Activated naive CD8-positive, alpha-beta T cell treated with anti-CD3 and anti-CD28 coated beads, Interleukin-2, amount 10 ng/mL, durations not matched to agents 7 days and 5 days (primary cell): ENCODE measurements at places on chromosomes 16 and 17.

DNA sequence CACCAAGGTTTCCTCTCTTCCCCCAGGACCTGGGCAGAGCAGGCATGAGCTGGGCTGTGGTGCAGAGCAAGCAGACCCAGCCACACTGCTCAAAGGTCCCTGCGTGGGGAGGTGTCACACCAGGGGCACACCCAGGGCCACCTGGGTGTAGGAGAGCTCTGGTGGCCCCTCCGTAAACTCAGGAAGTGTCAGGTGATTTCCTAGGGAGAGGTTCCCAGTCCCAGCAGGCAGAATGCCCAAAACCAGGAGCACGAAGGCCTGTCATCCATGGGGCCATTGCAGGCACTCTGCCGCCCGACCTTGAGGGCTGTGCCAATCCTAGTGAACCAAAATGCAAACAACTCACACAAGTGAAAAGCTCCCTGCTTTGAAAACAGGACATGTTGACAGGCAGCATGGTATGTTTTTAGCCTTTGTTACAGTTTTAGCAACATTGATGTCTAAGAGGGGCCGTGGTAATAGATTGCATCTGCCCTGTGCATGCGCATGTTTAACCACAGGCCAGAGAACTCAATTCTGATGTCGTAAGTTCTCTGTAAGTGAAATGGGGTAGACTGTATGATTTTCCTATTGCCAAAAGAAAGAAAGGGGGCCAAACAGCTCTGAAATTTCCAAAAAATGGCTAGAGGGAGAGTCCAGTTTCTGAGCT, 21.3 kb downstream of the CIBAR2 start:
- DNase-seq: no peak

DNA sequence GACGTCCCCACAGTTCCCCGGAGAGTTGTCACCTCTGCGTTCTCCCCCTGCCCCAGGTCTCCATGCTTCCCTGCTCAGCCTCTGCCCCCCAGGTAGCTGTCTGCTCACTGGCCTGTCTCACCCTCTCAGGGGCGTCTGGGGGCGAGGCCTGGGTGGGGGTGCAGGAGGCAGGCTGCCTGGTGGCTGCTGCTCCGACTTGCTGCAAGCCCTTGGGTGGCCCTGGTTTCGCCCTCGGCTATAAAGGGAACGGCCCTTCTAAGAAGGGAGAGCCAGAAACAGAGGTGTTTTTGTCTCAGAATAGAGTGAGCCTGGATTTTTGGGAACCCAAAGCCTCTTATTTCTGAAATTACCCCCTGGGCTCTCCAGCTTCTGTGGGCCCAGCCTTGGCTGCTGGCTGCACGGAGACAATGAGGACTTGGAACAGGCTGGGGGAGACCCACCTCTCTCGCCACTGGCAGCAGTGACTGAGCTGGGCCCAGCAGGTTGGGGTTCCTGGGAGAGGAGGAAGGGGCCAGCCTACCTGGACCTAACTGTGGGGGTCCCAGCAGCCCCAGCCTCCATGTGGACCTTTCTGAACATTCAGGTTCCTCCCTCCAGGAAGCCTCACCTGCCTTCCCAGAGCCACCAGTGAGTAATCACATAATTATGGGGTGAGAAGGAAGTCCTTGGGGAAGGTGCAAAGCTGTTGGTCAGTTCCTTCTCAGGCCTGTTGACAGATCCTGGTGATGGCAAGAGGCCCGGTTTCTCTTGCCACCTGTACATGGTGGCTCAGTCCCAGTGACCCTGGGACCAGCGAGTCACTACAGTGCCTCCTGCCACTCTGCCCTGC, 15.5 kb upstream of the SPNS2 start:
- no peak for DNase-seq

DNA sequence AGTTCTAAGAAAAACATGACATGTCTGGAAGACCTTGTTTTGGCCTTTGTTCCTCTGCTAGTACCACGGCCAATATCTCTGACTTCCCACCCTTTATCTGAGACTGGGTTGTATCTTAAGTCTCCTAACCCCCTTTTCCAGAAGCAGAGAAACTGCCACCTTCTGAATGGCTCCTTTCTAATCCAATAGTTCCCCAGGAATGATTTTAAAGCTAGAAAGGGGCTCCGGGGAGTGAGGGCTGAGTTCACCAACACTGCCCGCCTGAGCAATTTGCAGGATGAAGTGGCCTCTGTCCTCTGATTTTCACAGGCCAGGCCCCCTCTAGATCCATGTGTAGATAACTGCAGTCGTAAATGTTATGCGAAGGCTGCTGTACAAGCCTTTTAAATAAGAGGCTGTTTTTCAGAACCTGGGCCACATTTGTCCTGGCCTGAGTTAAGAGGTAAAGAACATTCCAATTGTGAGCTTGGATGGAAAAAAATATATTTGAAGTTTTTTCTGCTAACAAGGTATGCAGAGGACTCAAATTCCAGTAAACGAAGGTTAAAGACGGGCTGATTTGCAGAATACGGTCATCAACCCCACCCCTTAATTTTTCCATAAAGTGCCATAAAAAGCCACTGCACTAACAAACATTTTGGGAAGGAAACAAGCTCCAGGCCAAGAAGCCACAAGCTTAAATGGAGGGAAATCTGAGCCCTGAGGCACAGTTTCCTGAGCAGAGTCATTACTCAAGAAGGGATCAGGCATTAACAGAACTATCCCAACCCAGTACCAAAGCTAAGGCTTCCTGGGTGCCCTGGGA, 117.0 kb upstream of the MAF start:
- DNase-seq: no peak

- DNase-seq: no peak
Measured at GRCh38 chr16:89584768-89585549, 9.4 kb downstream of the CPNE7 start.

DNA sequence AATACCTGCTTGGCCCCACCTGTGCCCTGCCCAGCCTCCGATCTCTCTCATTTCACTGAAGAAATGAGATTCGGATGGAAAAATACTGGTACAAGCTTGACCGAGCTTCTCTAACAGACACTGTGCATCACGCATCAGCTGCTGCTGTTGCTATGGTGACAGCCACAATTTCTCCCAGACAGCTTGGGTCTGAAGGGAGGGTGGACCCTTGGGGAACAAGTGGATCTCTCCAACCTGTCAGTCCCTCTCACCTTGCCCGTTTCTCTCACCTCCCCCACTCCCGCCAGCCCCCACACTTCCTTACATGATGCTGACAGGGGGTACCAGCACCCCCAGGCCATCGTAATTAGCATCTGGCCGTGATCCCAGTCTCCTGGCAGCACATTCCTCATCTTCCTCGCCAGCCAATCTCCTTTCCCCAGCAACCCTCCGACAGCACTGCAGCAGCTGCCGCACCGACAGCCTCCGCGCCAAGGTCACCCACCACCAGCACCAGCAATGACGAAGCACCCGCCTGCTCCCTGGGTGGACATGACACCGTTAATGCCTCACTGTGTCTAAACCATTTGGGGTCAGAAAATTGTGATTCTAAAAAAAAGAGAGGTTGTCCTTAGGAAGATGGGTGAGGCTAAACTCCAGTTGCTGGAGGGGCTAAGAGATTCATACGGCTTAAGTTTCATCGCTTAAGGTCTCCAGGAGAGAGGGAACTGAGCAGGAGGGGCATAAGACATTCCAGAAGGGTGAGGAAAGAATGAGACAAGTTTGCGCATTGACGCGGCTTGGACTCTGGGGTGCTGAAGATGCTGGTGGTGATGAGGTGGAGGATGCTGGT, 58.6 kb upstream of the TNRC6A start:
- no peak for DNase-seq

DNA sequence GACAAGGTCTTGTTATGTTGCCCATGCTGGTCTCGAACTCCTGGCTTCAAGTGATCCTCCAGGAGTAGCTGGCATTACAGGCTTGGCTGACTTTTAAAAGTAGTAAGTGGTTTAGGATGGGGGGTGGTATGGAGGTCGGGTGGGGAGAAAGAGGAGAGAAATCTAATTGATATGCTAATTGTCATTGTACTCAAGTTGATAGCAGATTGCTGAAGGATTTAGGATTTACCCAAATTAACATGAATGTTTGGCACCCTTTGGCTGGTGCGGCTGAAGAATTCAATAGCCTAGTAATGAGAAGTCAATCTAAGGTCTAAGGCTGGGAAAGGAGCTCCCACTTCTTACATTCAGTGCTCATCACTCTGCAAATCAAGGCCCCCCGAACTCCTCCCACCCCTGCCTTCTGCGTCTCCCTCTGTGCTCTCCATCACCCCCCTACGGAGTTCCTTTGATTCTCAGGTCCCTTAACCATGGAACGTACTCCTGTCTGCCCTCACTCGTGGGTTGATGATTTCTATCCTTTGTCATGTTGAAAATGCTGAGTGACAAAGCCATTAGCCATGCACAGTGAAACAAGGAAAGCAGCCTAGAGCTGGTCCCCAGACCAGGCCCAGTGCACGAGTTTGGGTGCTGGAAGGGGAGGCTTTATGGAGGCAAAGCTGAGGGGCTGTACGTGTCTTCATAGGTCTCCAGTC, 17.3 kb downstream of the CDH13 start:
- DNase-seq: no peak

GRCh38 chr17:77208217-77208808, 67.5 kb downstream of the SEC14L1 start:
- no peak for DNase-seq

- no peak for DNase-seq
Measured at GRCh38 chr16:23691483-23692189, 12.9 kb downstream of the PLK1 start.

DNA sequence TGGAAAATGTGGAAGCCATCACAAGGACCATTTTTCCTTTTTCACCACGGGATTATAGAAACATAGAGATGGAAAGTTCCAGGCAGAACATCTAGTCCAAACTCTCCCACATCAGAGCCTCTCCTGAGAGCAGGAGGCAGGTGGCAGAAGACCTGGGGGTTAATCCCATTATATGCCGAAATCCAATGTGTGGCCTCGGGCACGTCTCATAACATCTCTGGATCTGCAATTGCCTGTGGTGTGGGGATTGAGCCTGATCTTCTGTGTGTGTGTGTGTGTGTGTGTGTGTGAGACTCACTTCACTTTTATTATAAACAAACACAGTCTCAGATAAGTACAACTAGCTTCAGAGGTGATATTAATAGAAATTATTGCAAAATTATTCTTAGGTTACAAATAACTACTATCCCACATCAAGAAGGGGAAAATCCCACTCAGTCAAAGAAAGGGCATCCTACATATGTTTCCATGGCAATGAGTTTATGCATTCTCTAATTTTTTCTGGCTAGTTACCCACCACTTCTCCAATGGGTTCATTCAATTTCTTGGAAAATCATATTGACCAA, 199.1 kb downstream of the FOXL1 start:
- DNase-seq: no peak

- no peak for DNase-seq
Measured at GRCh38 chr16:8722025-8722348, 47.6 kb downstream of the ABAT start.

DNA sequence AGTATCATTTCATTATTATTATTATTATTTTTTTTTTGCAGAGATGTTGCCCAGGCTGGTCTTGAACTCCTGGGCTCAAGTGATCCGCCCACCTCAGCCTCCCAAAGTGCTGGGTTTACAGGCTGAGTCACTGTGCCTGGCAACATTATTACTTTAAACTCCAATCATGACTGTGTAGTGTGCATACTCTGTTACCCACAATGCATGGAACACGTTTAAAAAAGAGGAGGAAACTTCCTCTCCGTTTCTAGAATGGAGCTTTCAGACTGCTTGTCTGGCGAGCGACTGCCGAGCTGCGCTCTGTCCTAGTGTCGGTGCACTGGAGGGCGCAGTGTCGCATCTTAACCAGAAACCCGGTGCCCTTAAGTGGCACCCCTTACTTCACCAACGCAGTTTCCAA, 22.1 kb upstream of the FASN start:
- DNase-seq: no peak

DNA sequence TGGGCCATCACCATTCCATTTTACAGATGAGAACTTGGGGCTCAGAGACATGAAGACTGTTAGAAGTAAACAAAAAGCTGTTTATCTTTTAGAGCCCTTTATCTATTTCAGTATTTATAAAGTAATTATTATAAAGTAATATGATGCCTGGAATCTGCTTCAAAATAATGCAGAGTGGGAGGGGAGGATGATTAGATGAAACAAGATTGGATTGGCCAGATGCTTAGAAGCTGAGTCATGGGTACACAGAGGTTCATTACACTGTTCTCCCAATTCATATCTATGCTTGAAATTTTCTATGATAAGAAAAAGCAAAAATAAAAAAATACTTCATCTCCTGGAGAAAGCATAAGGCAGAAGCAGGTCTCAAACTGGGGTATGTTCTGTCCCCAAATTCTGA, 29.4 kb downstream of the TOM1L2 start:
- no peak for DNase-seq

DNA sequence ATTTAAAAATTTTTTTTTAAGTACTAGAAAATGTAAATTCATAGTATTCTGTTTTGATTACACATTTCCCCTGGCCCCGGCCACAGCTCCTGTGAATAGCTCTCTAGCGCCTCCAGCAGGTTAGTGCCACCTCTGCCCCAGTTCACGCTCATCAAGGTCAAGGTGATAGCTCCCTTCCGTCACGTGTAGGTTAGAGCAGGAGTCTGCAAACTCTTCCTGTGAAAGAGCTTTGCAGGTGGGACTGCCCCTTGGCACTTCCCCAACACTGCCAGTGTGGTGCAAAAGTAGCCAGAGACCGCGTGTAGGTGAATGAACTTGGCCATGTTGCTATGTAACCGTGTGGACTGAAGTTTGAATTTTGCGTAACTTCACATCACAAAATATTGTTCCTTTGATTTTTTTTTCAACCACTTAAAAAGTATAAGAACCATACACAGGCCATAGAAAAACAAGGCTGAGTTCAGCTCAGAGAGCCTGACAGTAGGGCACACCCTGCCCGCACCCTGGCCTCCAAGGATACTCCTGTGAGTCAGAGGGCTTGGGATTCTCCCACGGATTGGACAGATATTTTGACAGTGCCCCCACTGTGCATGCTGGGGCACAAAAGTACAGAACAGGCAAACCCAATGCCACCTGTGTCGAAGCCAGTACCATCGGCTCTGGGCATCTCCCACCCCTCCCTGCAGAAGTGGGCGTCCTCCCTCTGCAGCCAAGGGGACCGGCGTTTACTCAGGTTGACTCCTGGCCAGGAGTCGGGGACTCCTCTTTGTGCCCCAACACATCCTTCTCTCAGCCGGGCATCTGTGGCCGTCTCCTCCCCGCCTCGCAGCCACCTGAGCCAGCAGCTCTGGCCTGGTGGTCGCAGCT, 92.0 kb upstream of the CHMP6 start:
- DNase-seq: peak; percentile 78

DNA sequence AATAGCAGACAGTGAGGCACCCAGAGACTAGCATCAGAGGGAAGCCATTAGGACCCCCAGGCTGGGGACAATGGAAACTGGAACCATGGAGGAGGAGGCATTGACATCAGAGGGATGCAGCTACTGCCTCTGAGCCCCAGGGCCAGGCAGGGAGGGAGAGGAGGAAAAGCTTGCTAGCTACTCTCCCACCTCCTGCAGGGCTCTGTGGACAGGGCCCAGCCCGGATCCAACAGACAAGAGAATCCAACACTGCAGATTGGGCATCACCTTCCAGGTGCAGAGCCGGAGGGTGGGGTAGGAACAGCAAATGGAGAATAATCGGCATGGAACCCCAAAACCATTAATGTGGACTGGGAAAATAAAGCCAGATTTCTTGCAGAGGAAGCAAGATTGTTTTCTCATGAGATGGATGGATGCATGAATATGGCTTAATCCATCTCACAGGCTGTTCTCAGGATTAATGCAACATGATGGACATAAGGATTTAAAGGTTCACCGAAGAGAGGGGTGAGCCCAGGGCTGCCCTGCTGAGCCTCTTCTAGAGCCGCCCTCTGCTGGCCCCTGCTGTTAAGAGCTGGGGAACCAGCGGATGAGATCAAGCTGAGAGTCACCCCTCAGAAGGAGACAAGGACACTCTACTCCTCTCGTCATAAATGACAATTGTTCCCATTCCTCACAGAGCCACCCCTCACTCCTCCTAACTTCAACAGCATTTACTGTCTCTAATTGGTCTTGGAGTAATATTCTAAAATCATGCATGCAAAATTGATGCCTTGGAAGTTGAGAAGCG, 48.8 kb downstream of the DNAH3 start:
- no peak for DNase-seq
